GM12891 (cell line): ENCODE measurements at places on chromosomes 6 and 20.

DNA sequence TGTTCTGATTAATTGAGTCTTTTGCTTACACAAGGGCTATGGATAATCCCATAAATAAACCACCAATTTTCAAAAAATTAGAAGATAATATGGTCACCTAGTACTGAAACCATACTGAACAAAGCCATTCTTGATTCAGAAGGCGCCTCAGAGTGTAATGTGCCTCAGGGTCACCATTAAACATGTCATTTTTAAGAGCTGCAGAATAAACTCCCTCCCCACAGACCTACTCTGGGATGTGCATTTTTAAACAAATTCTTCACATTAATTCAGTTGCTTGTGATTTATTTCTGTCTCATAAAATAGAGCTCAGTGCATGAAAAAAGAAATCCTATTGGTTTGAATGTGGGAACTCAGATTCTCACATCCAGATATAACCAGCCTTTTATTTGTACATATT lies 202.1 kb upstream of the HEY2 start:
- DNase-seq, result no peak

GRCh38 chr6:148528292-148528691 lies 185.7 kb downstream of the SASH1 start:
- DNase-seq, result no peak

GRCh38 chr6:134456226-134456625 lies 138.3 kb upstream of the SGK1 start:
- no peak for DNase-seq

DNA sequence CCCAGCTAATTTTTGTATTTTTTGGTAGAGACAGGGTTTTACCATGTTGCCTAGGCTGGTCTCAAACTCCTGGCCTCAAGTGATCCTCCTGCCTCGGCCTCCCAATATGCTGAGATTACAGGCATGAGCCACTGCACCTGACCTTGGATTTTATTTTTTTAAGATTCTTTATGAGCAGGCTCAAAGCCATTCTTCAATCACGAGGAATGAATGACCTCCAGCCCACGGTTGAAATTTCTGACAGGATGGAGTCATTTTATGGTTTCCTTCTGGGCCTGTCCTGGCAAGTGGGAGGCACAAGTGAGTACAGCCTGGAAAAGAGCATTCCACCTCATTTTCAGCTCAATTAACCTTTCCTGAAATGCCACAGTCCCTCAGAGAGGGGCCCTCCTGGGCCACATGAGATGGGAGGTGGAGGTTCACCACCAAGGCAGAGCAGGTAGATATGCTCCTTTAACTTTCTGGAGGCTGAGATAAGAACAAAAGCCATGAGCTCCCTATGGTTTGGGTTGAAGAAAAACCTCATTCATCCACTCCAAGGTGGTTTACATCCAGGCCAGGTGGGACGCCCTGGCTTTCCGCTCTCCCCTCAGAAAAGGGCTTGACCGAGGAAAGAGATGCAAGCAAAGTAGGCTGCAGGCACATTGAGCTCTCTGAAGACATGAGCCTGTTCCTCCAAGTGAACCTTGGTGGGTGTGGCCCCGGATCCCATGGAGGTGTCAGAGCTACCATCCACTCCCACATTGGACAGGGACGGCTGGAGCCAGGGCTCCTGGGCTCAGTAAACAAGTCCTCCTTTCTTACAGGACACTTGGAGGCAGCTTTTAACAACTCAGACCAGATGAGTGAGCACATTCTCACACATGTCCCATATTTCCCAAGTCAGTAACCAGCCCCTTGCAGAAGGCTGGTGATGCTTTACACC lies 208.5 kb upstream of the SSTR4 start:
- no peak for DNase-seq

- DNase-seq, result no peak
These were observed 16.8 kb upstream of the SDCBP2 start for GRCh38 chr20:1345756-1346093.

DNA sequence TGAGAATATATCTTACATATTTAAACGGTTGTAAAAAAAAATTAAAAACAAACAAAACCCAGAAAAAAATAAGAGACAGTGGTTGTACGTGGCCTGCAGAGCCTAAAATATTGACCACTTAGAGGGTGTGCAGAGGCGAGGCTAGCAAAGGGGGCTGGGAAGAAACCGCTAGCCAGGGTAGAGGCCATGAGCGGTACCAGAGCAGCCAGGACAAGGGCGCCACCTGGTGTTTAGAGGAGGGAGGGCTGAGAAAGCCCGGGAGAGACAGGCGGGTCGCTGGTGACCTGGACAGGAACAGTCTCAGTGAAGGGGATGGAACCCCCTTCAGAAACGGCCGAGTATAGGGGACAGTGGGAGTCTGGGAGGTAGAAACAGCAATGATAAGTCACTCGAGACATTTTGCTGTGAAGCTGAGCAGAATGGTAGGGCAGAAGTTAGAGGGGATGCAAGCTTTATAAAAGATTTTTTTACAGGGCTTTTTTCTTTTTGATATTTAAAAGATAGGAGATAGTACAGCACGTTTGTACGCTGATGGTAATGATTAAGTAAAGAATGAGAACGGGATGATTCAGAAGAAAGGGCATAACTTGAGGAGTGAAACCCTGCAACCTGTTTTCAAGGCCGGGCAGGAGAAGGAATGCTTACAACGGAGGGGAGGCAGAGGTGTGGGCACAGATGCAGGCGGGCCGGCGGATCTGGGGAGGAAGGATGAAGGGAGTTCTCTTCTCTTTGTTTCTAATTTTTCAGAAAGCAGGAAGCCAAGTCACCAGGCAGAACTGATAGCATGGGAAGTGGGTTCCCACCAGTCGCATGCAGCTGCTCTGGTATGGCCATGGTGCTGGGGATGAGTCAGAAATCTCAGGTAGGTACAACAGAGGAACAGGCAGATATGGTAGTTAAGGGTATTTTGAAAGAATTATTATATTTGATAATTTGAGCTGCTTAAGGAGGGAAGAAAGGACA lies 76.2 kb downstream of the FAM229B start:
- DNase-seq, result peak; percentile 39

GRCh38 chr6:77813090-77813489 lies 160.3 kb downstream of the MEI4 start:
- no peak for DNase-seq

- no peak for DNase-seq
These were observed 6.2 kb downstream of the GRIK2 start for GRCh38 chr6:101399616-101400162.
